ENCODE measurements at places on chromosomes 13 and 19. TPM values are rescaled to one million over a fixed set of nuclear protein-coding genes. Genes with fewer than 3 reads are reported as not detected.

DNA sequence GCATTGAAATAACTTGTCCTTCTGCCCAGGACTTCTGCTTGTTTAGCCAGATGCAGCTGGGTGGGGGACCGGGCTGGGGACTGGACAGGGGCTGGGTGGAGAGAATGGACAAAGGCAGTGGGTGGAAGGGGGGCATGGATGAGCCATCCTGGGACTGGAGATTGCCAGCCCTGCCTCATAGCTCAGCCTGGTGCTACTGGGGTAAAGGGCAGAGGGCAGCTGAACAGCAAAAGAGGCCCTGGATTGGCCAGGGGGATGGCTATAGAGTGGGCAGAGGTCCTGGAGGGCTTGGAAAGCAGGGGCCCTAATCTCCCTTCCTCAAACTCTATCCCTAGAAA, 17.7 kb upstream of the PLAUR start:
- no peak for DNase-seq

DNA sequence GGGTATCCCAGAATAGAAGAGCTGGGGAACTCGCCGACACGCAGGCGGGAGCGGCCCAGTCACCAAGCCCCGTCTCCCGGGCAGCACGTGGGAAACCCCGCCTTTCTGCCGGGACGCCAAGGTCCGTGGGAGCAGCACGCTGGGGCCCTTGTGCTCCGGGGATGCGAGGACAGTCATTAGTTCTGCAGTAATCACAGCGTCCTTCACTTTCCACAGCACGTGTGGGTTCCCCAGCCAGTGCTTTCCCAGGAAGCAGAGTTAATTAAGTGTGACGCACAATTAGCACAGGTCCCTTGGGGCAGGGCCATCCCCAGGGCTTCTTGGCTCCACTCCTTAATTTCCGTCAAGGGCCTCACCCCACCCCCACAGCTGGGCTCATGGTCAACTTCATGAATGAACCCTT, 64.3 kb upstream of the C13orf46 start:
- DNase-seq = no peak

DNA sequence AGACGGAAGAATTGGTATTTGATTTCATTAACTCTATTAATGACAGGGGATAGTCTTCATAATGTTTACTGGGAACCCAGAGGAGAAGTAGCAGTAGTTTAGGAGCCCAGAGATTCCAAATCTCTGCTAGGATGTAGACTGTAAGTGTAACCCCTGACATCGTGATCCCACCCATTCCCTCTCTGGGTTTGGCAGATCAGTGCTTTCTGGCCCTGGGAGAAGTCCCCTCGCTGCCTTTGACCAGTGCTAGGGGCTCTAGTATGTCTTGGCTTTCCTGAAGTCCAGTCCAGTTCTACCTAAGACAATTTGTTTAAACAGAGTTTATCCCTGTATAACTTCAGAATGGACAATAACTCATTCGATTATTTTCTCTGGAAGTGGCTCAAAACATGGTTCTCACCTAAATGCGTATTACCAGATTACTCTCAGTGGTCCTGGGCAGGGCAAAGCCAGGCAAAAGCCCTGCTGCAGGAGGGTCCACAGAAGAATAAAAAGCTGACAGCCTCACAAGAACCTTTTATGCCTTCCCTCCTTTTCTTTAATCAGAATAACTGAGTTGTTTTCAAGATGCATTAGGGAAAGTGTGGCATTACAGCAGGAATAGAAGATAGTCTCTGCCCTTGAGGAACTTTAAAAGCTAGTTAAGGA, 11.8 kb downstream of the KLF5 start:
- DNase-seq = no peak

- DNase-seq = peak; percentile 49
Observed at GRCh38 chr19:39582442-39582841, 19.9 kb upstream of the LGALS13 start.

- no peak for DNase-seq
Observed at GRCh38 chr19:10120538-10121189, 965 bp upstream of the EIF3G start.

GRCh38 chr13:80299046-80299445, 41.9 kb downstream of the SPRY2 start:
- DNase-seq = no peak

DNA sequence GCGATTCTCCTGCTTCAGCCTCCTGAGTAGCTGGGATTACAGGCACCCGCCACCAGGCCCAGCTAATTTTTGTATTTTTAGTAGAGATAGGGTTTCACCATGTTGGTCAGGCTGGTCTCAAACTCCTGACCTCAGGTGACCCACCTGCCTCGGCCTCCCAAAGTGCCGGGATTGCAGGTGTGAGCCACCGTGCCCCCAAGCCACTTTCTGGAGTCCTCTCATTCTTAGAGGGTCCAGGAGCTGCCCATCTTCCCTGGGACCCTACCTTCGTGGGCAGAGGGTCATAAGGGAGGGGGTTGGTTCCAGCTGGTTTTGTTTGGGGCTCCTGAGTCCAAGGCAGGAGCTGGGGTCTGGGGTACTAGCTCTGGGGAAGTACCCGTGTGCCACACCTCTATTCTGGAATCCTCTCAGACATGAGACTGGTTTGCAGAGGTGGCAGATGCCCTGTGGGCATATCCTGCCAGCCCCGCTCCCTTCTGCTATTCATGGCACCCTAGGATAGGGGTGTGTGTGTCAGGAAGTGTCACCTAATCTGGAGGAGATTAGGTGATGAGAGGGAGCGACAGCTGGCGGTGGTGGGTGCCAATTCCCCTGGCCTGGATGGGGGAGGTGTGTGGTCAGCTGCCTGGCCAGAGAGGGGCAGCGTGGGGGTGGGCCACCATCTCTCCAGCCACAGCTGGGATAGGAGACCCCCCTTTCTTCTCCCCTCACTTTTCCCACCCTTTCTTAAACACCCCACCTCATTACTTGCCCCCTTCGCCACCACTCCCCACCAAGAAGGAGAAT, 2.1 kb downstream of the PRMT1 start:
- no peak for DNase-seq

- no peak for DNase-seq
Observed at GRCh38 chr13:91459485-91459884, 61.1 kb downstream of the GPC5 start.

DNA sequence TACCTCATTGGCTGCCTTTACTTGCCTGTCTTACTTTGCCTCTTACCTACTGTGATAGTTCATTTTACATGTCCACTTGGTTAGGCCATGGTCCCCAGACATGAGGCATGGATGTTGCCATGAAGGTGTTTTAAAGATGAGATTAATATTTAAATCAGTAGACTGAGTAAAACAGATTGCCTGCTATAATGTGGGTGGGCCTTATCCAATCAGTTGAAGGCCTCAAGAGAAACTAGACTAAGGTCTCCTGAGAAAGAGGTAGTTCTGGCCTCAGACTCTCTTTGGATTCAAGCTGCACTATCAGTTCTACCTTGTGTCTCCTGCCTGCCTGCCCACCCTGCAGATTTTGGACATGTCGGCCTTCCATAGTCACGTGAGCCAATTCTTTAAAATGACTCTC, 26.1 kb downstream of the ADGRE3 start:
- DNase-seq = no peak

DNA sequence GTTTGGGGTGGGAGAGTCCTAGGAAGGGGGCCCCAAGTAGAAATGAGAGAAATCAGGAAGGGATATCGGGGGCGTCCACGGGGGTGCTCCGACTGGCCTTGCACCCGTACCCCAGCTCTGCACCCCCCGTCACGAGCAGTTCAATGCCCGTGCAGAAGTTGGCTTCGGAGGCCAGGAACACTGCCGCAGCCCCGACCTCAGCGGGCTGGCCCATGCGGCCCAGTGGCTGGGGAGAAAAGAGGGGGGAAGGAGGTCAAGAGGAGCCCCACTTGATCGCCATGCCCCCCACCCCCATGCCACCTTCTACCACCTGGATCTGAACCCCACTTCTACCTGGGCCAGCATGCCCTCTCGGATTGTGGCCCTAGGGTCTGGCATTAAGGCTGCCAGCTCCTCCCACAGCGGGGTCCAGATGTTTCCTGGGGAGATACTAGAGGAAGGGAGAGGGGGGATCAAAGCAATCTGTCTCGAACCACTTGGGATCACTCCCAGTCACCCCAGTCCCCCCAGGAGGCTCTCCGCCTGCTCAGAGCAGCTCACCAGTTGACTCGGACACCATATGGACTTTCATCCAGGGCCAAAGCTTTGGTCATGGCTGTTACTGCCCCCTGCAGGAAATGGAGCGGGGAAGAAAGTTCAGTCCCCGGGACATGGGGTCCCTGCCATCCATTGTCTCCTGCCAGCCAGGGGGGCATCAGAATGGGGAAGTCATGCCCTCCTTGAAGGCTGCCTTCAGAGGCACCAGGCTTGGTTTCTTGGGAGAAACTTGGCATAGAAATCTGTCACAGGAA, 2.5 kb upstream of the BCAT2 start:
- no peak for DNase-seq

DNA sequence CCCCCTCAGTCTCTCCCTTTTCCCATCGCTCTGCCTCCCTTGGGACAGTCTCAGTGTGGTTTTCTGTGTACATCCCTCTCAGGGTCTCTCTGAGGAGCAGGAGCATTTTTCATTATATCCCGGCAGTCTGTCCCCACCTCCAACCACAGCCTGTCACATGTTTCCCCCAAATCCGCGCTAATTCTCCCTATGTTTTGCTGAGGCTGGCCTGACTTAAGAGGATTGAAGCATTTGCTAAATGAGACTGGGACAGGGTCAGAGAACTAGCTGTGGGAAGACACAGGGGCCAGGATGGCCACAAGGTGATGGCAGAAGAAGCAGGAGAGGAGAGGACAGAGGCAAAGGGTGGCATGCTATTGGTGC, 5.5 kb downstream of the TPRX1 start:
- DNase-seq = no peak

DNA sequence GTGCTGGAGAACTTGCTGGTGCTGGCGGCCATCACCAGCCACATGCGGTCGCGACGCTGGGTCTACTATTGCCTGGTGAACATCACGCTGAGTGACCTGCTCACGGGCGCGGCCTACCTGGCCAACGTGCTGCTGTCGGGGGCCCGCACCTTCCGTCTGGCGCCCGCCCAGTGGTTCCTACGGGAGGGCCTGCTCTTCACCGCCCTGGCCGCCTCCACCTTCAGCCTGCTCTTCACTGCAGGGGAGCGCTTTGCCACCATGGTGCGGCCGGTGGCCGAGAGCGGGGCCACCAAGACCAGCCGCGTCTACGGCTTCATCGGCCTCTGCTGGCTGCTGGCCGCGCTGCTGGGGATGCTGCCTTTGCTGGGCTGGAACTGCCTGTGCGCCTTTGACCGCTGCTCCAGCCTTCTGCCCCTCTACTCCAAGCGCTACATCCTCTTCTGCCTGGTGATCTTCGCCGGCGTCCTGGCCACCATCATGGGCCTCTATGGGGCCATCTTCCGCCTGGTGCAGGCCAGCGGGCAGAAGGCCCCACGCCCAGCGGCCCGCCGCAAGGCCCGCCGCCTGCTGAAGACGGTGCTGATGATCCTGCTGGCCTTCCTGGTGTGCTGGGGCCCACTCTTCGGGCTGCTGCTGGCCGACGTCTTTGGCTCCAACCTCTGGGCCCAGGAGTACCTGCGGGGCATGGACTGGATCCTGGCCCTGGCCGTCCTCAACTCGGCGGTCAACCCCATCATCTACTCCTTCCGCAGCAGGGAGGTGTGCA, 587 bp downstream of the S1PR4 start:
- DNase-seq = no peak

GRCh38 chr13:73997964-73998363, 136.2 kb downstream of the KLF12 start:
- no peak for DNase-seq

- no peak for DNase-seq
Observed at GRCh38 chr13:109476001-109476400, 310.4 kb downstream of the IRS2 start.

DNA sequence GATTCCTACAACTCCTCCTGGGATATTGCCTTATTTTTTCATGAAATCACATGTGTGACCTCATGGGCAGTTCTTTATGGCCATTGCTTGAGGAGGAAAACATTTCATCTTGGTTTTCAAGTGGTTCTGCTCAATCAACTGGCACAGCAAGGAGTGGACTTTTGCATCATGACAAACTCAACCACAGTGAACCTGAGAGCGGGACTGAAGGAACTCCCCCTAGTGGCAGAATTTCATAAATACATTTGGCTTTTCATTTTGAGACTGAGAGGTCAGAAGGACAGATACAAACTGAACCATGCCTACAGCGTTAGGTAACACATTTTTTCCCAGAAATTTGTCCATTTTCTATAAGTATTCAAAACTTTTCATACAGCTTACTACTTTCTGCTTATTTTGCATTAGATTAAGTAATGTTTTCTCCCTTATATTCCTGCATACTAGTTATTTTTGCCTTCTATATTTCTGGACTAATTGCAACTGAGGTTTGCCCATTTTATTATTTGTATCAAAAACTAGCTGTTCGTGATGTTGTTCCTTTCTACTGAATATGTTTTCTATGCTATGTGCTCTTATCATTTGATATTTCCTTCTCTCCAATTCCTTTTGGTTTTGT, 13.4 kb upstream of the SIGLEC12 start:
- peak; percentile 37 for DNase-seq

GRCh38 chr13:67651908-67652465, 421.9 kb upstream of the PCDH9 start:
- no peak for DNase-seq

DNA sequence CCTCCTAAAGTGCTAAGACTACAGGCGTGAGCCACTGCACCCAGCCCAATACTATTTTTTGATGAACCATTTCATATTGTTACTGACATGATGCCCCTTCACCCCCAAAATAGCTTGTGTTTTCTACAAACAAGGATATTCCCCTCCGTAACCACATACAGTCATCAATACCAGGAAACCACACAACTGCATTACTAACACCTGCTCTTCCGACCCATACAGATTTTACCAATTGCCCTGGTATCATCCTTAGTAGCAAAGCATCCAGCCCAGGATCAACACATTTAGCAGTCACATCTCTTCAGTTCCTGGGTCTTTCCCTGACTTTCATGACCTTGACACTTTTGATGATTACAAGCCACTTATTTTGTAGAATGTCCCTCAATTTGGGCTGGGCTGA, 33.6 kb downstream of the KCTD15 start:
- no peak for DNase-seq

DNA sequence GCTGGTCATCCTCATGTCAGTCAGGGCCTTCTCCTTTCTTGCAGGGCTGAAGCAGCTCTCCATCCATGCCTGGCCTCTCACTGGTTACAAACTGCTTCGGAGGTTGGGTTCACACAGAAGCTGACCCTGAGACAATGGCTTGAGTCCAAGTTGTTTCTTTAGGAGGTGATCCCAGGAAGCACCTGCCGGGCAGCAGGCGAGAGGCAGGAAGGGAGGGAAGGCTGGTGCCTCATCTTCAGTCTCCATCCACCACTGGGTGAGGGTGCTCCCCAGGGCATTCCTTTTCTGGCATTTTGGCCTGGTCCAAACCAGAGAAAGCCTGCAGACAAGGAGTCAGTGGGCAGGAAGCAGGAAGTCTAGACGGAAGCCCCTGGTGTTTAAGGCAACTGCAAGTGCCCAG, 17.6 kb upstream of the SPATA13 start:
- no peak for DNase-seq

GRCh38 chr13:100646030-100646673, 28.4 kb downstream of the TMTC4 start:
- DNase-seq = no peak

GRCh38 chr19:44742330-44743061, 6.0 kb upstream of the BCL3 start:
- no peak for DNase-seq

BEST2 gene
- not detected for total RNA-seq

ATXN8OS gene
- total RNA-seq = not detected

TICAM1 gene
- 18.7 TPM for total RNA-seq

ZNF829 gene
- 9.0 TPM for total RNA-seq

CRX gene
- total RNA-seq = not detected

C13orf46 gene
- total RNA-seq = 6.9 TPM

ZGLP1 gene
- total RNA-seq = 5.9 TPM

TSKS gene
- total RNA-seq = 2.4 TPM

Measured in activated T-cell treated with anti-CD3 and anti-CD28 coated beads, Interleukin-2, amount 50 U/mL, for 72 hours (primary cell).